ENCODE measurements at places on chromosomes 5 and 9.

DNA sequence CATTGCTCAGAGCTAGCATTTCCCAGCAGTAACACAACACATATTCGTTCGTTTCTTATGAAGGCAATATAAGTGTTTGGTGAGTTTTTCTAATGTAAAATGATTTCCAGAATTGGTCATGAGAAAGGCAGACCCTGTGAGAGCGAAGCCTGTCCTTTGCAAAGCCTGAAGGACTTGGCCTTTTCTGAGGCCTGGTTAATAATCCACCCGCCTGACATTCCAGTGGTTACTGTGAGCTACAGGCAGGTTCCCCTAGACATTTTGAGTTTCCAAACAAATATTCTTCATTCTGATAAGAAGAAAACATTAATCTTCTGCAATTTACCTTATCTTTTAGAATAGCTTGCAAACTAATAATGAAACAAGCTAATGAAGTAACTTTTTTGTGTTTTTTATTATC lies 38.0 kb downstream of the ADAMTS16 start:
- DNase-seq = no peak

GRCh38 chr5:134085411-134085810 lies 29.1 kb upstream of the TCF7 start:
- DNase-seq = no peak

- DNase-seq = no peak
Measured at GRCh38 chr9:26612211-26612610, 280.4 kb downstream of the CAAP1 start.

GRCh38 chr9:98280574-98280973 lies 25.1 kb upstream of the TBC1D2 start:
- DNase-seq = no peak

GRCh38 chr9:95854386-95855020 lies 21.0 kb upstream of the ERCC6L2 start:
- DNase-seq = no peak

- DNase-seq = no peak
Measured at GRCh38 chr5:3022665-3023064, 271.2 kb upstream of the IRX2 start.

DNA sequence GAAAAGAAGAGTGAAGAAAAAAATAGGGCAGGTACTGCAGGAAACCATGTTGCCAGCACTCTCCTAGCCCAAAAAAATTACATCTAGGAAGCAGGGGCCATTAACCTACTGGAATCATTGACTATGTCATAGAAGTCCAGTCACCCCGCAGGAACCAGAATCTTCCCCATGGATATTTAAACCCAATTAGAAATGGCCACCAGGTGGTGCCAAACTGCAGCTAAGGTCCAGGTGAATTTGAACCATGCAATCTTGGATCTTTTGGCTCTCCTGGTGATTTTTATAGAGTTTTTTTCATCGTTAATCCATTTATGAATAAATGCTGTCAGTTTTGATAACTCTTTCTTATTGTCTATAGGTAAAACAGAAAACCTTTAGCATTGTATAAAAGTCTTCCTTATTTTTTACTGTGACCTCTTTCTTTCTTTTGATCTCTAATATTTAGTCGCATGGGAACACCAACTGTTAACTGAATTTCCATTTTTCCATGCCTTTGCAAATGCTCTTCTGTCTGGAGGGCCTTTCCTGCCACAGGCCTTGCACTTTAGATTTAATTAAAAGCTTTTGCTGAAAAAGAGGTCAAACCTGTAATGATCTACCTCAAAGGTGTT lies 147.5 kb upstream of the FGF10 start:
- no peak for DNase-seq

DNA sequence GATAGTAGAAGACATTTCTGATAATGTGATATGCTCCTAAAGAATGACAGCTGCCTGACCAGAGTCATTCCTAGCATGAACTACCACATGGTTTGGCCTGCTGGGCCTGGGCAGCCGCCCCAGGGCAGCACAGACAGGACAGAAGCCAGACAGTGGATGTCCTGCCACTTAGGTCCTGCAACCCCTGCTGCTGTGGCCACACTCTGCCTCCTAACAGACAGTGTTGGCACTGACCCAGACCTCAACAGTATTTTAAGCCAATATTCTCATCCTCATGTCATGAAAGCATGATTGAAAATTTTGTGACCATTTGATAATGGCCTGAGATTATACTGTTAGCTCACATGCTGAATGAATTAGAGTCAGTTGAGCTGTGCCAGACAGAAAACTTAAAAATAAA lies 15.8 kb downstream of the CENPP start:
- DNase-seq = no peak

GRCh38 chr5:150658699-150659265 lies 2.3 kb upstream of the MYOZ3 start:
- no peak for DNase-seq

DNA sequence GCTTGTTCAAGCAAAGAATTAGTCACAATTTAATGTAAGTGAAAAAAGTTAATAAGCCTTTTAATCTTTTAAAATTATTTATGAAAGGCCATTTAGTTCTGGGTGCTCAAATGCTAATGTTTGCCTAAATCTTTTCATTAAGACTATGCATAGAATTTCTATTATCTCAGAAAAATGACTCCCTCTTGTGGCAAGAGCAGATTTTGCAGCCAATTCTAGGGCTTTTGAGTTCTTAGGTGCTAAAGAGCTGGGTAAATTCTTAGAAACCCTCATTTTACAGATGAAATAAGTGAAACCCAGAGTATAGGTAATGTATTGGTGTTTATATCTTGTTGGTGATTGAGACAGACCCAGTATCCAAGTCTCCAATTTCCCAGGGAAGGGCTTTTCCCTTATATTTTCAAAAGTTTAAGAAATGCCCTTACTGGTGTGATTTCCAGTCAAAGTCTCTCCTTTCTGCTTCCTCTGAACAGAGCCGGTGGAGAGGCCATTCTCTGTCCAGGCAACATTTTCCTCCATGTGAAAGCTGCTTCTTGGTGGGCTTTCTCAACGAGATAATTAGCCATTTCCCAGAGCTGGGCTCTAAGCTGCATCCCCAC lies 24.1 kb upstream of the PCSK5 start:
- DNase-seq = peak; percentile 29

DNA sequence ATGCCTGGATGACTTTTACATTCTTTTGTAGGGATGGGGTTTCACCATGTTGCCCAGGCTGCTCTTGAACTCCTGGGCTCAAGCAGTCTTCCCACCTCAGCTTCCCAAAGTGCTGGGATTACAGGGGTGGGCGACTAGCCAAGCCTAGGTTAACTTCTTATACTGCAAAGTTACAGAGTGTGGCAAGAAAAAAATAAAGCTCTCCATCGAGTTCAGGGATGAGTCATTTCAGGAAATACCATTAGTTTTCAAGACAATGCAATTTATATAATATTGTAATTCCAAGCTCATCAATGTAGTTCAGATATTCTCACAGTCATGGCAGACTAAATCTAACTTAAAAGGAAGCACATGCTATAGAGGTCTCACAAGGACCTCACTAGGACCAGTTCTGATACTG lies 11.5 kb upstream of the ABO start:
- no peak for DNase-seq

GRCh38 chr5:42059778-42060464 lies 134.8 kb downstream of the FBXO4 start:
- no peak for DNase-seq

- no peak for DNase-seq
Measured at GRCh38 chr5:119402081-119402480, 46.3 kb downstream of the TNFAIP8 start.

Measured in CD4-positive, alpha-beta T cell (primary cell).